ENCODE measurements at places on chromosomes 6 and 20.

- DNase-seq, result no peak
These were observed 84.2 kb downstream of the TRERF1 start for GRCh38 chr6:42367353-42368011.

DNA sequence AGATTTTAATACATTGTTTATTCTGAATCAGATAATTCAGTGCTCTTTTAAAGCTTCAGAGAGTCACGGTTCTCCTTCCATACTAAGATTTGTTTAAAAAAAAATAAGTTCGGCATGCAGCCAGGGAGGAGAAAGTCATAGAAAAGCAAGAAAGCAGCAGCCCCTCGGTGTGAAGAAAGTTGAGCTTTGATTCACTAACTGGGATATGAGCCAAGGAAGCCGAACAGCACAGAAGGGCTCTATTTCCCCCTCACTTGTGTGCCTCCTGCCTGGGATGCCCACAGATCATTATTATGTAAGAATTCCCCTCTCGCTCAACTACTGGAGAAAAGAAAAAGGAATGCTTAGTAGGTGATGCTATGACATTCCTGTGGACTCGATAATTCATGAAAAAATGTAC lies 69.3 kb upstream of the SYNJ2 start:
- DNase-seq, result no peak

GRCh38 chr6:36756786-36757185 lies 59.2 kb downstream of the RAB44 start:
- DNase-seq, result no peak

- no peak for DNase-seq
These were observed 210.2 kb downstream of the MMUT start for GRCh38 chr6:49252901-49253300.

DNA sequence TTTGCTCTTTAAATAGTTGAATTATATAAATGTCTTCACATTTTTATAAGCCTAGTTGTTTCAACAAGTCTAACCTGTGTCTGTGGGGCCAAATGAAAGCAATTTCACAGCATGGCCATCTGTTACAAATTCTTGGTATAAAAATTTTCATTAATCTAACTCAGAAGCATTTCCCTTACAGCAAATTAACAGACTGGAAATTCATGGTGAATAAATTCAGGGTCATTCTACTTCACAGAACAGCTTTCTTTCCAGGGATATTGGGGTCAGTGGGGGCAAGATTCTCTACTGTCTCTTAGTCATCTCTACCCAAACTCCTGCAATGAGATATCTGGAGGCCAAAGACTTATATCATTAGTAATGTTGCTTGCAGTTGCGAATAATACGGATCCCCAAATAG lies 352.1 kb downstream of the MMUT start:
- no peak for DNase-seq

GRCh38 chr6:34589140-34589539 lies 33.0 kb upstream of the SPDEF start:
- no peak for DNase-seq

DNA sequence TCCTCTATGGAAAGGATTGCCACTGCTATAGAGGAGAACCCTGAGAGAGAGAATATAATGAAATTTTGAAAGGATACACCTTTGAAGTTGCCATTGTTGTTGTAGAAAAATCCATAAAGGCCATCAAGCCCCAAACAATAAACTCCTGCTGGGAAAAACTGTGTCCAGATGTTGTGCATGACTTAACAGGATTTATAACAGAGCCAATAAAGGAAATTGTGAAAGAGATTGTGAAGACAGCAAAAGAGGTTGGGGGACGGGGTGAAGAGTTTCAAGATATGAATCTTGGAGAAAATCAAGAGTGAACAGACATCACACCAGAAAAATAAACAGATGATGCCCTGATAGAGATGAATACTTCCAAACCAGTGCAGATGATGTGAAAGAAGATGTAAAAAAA lies 396.4 kb downstream of the BCKDHB start:
- no peak for DNase-seq

GRCh38 chr6:34328969-34329368 lies 63.5 kb downstream of the NUDT3 start:
- no peak for DNase-seq
